GM20000 (cell line): ENCODE measurements at places on chromosomes 13 and 19.

- DNase-seq: no peak
These were observed 59.8 kb upstream of the C1QTNF9 start for GRCh38 chr13:24249624-24250023.

DNA sequence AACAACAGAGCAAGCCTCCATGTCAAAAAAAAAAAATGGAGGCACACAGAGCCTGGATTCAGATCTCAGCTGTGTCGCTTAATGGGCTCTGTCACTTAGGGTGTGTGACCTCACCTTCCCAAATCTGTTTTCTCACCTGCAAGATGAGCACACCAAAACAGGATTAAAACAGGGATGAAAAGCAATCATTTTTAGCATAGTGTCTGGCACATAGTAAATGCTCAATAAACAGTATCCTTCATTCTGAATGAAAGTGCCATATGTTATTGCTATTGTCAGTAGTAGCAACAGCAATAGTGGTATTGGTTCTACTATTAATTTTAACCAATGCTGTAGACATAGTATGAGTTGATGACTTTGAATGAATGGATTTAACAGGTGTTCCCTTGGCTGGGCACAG, 23.3 kb downstream of the SAMD4B start:
- DNase-seq: no peak

DNA sequence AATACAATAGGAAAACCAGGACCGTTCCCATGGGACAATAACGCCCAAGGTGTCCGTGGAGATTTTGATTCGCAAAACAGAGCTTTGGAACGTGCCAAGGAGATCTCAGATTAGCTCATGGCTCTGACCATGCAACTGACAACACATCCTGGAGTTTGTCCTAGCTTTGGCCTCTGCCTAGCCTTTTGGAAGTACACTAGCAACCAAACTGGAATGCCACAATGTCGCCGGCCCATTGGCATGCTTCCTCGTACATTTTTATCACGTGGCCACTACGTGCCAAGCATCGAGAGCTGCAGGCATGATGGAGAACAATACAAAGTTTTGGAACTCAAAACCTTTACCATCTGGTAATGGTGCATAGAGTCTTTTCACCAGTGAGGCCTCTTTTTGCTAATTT, 256.5 kb downstream of the DCLK1 start:
- no peak for DNase-seq

DNA sequence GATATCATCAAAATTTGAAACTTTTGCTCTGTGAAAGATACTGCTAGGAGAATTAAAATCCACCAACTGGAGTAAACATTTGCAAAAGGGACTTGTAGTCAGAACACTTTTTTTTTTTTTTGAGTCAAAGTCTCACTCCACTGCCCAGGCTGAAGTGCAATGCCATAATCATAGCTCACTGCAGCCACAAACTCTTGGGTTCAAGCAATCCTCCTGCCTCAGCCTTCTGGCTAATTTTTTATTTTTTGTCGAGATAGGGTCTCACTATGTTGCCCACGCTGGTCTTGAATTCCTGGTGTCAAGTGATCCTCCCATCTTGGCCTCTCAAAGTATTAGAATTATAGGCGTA, 9.7 kb downstream of the ELAVL1 start:
- no peak for DNase-seq

DNA sequence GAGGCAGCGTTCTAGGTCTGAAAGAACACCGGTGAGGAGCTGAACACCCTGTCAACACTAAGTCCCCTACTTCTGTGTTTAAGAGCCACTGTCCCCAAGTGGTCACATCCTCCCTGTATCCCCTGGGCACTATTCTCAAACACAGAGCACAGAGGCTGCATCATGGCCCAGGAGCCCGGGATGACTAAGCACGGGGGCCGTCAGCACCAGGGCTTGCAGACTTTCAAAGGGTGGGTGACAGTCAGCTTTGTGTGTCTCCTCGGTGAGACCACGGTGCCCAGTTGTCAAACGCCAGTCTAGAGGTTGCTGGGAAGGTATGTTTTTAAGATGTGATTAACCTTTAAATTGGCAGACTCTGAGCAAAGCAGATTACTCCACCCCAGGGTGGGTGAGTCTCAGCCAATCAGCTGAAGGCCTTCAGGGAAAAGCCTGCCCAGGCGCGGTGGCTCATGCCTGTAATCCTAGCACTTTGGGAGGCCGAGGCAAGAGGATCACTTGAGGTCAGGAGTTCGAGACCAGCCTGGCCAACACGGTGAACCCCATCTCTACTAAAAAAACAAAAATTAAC, 8.0 kb downstream of the MAP2K2 start:
- DNase-seq: peak; percentile 46

DNA sequence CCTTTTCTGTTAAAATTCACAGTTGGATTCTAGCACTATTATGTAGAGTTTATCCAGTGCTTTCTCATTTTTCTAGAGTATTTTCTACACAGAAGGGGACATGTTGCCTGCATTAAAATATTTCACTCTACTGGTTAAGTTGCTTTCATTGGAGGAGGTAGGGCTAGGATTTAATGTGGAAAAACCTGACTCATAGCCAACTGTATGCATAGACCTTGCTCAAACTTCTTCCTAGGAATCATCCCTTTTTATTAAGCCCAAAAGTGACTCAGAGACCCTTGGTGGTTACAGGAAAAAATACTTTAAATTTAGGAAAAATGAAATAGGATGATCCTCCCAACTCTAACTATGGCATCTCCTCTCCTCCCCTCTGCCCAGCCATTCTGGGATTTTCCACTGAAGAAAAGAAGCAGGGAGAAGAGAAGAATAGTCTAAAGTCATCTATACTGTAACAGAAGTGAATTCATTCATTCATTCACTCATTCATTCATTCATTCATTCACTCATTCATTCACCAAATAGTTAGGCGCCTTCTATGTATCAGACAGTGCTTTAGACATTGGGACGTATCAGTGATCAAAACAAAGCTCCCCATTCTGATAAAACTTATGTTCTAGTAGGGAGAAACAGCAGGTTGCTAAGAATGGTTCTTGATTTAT, 109.0 kb upstream of the HTR2A start:
- no peak for DNase-seq

- DNase-seq: peak; percentile 23
These were observed 1.2 kb upstream of the CCDC124 start for GRCh38 chr19:17931532-17932191.

DNA sequence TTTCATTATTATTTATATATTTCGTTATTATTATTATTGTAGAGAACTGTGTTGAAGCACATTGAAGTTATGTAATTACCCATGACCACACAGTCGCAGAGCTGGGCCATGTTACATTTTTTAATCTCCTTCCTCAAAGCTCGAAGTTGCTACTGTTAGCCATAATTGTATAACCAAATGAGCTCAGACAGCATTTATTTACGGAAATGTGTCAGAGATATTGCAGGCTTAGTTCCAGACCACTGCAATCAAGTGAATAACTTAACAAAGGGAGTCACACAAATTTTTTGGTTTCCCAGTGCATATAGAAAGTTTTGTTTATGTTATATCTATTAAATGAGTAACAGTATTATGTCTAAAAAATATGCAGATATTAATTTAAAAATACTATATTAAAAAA, 147.1 kb upstream of the SLITRK1 start:
- DNase-seq: no peak

DNA sequence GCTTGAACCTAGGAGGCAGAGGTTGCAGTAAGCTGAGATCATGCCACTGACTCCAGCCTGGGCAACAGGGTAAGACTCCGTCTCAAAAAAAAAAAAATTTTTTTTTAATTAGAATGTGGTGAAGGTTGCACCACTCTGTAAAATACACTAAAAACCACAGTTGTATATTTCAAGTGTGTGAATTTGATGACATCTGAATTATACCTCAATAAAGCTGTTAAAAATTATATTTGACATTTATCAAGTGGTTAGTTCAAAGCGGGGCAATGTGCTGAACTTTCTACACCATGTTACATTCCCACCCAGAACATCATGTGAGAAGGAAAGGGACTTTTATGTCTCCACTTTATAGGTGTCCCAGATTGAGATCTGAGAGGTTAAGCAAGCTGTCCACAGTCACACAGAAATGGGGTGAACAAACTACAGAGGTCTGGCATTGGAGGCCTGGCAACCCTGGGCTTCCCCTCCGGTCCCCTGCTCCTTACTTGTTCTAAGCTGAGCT, 5.9 kb upstream of the S1PR5 start:
- DNase-seq: no peak

DNA sequence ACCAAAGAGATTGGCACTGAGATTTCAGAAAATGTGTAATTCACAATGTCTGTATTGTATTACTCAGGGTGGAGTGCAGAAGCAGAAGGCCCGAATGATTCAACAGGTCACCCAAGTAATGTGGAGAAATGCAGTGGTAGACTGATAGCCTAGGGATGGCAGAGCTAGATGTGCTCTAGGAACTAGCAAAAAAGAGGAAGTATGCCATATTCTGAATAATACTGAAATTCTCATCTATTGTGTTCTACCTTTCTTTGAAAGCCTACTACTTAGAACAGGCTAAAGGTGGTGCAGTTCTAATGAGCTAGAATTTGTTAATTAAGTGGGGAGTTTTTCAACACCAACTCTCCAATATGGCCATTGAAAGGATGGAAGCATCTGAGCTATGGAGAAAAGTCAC, 1449.8 kb upstream of the MIR17HG start:
- no peak for DNase-seq

GRCh38 chr13:100347968-100348367, 240.6 kb downstream of the GGACT start:
- DNase-seq: no peak

DNA sequence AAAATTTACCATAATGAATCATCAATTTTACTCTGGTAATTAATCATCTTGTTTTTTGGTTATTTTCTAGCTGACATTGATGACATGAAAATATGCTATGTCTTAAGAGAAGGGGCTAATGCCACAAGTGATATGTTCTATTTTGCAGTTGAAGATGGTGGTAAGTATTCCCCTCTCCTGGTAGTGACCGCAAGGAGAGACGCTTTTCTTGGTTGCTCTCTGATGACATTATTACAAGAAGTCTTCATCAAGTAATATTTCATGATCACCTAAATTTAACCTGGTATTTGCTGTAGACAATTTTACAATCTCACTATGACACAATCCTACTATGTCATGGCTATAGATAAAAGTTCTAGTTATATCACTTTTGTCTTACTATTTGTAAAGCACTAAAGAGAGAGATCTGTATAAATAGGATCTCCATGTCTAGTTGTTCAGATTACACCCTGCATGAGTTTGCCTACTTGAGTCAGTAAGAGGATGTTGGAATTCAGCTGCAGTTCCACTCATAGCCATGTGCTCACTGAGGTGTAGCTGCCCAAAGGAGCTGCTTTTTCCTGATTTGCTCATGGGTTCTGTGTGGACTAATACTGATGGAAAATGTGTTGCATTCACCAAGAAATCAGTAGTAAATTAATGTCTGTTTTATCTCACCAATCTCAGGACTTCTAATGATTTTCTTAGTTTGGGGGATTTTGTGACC, 10.9 kb downstream of the FREM2 start:
- DNase-seq: no peak

DNA sequence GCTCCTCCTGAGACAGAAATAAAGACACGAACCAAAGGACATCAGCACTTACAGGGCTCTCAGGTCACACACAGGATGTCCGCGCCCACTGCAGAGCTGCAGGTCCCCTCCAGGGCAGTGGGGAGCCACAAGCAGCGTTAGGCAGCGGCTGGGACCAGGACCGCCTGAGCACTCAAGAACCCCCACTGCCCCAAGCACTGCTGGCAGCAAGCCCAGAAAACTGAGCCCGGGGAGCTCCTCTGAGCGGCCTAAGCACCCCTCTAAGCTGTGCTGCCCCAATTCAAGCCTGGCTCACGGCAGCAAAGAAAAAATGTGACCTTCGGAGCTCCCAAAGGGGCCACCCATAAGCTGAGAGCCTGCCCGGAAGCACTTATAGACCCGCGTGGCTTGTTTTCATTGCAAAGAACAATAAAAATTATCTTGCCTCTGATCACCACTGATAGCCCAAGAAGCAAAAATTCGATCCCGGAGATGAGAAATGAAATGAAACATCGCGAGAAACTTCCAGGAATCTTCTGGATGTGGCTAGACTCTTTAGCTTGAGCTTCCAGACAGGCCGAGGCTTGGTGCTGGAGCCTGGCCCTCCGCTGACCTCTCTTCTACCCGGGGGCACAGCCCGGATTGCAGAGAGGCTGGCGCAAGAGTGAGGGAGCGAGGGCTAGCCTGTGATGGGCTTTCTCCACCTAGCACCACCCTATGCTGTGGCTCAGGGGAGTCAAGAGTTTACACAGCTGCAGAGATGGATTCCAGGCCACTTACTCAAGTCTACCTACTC, 6.3 kb downstream of the DPP9 start:
- no peak for DNase-seq

DNA sequence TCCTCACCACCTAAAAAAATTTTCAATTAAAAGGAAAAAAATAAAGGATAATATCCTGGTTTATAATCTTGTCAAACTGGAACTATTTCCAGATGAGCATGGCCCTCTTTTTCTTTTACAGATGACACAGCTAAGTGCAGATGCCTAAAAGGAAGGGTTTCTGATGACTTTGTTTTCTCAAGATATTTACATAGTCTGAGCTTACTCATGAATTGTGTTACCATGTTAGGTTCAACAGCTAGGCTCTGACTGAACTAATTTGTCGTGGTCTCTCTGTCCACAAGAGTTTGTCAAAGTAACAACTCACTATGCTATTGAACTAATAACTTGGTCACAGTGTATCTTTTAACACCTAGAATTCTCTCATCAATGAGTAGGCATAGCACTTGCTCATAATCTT, 780.8 kb downstream of the GPC5 start:
- no peak for DNase-seq

- DNase-seq: no peak
These were observed 699 bp downstream of the RCBTB2 start for GRCh38 chr13:48532256-48532505.

GRCh38 chr13:58949646-58950045, 1214.1 kb downstream of the DIAPH3 start:
- DNase-seq: no peak

DNA sequence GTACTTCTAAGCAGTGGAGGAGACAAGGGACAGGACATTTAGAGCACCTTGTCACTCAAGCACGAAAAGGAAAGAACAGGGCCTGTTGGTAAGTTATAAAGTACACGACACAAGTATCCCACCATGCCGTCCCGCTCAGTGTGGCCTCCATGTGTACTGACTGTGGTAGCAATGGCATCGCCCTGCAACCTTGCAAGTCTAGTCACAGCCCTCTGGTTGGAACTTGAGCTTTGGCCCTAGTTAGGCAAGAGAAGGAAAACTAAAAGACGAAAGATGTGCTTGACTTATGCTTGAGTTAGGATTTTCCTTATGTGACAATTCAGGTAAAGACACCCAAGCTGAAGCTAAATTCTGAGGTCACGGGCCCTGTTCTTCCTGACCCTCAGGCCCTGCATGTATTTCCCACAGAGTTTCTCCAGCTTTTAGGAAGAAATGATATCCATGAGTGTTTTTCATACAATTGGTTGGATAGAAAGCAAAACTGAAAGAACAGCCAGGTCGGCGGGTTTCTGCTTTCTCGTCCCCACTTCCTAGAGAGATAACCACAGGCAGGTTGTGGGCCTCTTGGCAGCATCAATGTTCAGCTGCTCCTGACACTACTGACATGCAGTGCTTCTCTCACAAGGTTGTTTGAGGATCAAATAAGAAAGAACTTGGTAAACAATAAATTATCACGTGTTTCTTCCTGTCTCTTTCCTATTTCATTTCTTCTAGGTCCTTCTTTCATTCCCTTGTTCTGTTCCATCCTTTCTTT, 216.2 kb downstream of the IRS2 start:
- DNase-seq: peak; percentile 18

GRCh38 chr19:8377598-8377997, 12.6 kb upstream of the RAB11B start:
- DNase-seq: peak; percentile 7

GRCh38 chr13:60043262-60043661, 120.5 kb downstream of the DIAPH3 start:
- DNase-seq: no peak

- DNase-seq: no peak
These were observed at the start of gene CPT1C for GRCh38 chr19:49690656-49691242. TSS of gene CPT1C (plus strand) at chr19:49691116. CDS start at chr19:49692253, 1,137 bp downstream.
